ENCODE measurements at places on chromosomes 16 and 17.

DNA sequence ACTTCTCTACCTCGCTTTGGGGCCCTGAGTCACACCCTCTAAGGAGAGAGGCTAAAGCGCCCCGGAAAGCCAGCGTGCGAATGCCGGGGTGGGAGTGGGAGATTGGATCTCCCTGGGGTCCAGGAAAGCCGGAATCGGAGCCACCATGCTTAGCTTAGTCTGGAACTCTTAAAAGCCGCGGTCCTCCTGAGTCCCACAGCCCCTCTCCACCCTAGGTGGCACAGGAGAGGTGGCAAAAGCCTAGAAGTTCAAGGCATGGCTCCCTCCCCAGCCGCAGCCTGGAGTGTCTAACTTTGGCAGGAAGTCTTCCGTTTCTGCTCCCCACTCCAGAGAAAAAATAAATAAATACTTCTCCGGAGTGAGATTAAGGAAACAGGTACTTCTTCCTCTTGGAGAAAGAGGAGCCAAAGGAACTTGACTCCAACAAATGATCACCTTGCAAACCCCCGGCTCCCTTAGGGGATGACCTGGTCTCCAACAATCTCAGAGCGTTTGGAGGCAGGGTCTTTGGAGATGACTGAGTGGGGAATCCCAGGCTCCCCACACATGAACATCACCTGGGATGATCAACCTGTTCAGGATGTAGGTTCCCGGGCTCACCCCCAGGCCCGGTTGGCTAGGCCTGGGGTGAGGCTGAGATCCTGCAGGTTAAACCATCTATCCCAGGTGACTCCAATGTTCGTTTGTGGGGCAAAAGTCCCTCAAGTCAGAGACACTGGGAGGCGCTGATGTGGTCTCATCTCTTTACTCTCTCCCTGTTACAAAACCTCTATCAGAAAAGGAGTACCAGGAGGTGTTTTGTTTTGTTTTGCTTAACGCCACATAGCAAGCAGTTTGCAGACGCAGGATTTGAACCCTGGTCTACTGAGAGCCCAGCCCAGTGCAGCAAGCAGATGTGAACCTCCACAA, 2.9 kb downstream of the CIITA start:
- no peak for DNase-seq

GRCh38 chr17:7133424-7133823, 18.8 kb upstream of the ASGR2 start:
- DNase-seq, result peak; percentile 22

DNA sequence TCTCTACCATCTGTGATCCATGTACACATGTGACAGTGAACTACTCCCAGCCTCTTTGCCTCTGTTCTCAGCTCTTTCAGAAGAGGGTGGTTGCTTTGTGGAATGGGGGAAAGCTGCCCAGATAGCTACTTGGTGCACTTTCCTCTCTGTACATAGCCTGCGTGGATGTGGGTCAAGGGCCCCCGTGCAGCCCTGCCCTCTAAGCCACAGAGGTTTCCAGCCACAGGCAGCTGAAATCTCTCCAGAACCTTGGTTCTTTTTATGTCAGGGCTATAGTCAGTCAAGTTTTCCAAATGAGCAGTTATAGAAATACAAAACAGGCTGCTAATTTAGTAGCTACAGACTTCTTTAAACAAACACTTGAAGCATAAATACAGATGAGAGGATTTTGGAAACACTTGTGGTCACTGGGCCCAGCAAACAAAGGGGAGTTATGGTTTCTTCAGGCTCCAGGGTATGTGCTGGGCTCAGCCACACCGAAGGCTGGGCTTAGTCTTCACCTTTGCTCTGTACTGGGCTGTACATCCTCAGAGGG, 199.7 kb upstream of the ASIC2 start:
- DNase-seq, result no peak

- no peak for DNase-seq
Measured at GRCh38 chr17:17506893-17507464, 10.8 kb upstream of the RASD1 start.

DNA sequence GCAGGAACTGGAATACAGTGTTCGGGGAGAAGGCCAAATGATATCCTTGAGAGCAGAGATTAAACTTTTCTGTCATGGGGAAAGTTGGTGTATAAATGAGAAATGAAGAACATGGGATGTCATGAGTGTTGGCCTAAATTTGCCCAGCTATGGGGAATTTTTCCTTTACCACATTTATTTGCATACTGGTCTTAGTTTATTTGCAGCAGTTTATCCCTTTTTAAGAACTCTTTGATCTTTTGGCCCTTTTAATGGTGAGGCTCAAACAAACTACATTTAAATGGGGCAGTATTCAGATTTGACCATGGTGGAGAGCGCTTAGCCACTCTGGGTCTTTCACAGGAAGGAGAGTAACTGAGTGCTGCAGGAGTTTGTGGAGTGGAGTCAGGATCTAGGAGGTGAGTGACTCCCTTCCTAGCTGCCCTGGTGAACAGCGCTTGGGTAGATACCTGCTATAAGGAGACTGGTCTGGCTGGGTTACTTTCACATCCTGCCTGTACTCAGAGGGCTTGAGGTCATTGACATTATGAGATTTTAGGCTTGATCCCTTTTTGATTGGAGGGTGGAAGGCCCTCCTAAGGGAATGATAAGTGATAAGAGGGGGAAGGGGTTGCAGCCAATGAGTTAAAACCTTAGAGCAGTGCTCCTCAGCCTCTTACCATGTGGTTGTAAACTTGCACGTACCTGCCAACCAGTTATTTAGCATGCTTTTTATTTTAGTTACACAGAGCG, 10.7 kb downstream of the PYCARD start:
- no peak for DNase-seq

GRCh38 chr16:72202014-72202413, 30.1 kb upstream of the PMFBP1 start:
- DNase-seq, result no peak

DNA sequence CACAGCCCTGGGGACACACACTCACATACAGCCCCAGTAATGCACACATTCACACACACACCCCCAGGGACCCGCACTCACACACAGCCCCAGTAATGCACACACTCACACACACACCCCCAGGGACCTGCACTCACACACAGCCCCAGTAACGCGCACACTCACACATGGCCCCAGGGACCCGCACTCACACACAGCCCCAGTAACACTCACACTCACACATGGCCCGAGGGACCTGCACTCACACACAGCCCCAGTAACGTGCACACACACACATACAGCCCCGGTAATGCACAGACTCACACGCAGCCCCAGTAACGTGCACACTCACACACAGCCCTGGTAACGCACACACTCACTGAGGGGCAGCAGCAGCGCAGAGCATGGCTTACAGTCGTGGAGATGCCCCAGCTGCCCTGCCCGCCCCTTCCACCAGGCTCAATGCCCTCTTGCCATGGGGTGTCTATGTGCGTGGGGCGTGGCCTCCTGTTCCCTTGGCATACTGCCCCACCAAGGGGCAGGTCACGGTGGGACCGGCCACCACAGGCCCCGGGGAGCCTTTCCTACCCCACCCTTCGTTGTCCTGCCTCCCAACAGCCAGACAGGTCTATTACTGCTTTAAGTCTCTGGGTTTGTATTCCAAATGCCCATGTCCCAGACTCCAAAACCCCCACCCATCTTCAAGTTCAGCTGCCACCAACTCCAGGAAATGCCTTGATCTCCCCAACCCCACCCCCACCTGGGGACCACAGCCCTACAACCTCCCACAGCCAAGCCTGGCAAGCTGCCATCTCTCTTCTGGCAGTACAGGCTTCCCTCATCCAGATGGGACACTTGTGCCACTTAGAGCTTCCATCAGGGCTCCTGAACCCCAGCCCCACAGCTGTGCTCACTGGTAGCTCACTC, 2.7 kb downstream of the CCDC102A start:
- DNase-seq, result no peak

GRCh38 chr16:70276392-70276791, 12.9 kb downstream of the AARS1 start:
- no peak for DNase-seq

GRCh38 chr16:31382485-31383161, 10.5 kb upstream of the ITGAD start:
- DNase-seq, result peak; percentile 35

DNA sequence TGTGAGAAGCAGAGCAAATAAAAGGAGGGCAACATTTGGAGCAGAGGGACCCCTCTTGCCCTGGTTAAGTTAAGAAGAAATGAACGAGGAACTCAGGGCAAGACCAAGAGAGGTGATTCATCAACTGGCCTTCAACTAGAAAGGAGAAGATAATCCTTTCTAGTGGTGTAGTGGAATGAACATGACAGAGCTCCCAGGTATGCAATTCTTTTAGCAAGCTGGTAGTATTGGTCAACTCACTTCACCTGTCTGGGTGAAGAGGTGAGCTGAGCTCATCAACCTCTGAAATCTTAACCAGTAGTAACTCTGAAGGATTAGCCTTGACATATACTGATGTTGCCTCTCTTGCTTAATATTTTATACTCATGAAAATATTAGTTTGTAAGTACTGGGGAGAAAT, 1024.7 kb upstream of the GOT2 start:
- DNase-seq, result no peak

DNA sequence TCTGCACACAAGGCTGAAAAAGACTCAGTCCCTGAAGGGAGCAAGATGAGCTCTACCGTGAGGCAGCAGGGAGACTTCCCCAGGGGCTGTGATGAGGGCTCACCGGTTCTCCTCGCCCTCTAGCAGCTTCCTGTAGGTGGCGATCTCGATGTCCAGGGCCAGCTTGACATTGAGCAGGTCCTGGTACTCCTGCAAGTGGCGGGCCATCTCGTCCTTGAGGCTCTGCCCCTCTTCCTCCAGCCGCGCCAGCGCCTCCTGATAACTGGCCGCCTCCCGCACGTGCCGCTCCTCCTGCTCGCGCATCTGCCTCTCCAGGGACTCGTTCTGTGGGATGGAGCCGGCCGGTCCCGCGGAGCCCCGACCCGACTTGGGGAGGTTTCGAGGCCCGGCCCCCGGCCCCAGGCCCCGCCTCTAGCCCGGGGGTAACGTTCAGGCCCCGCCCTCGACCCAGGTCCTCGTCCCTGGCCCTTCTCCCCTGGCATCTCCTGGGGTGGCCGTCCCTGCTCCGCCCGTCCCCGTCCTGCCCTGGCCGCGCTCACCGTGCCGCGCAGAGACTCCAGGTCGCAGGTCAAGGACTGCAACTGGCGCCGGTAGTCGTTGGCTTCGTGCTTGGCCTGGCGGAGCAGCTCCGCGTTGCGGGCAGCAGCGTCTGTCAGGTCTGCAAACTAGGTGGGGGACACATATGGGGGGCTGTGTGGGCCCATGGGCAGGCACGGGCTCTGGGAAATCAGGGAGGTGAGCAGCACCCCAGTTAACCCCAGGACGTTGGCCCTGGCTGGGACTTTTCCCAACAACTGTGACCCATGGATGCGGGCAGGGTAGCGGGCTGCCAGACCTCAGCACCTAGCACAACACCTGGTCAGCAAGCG, 3.9 kb downstream of the GFAP start:
- DNase-seq, result peak; percentile 26

DNA sequence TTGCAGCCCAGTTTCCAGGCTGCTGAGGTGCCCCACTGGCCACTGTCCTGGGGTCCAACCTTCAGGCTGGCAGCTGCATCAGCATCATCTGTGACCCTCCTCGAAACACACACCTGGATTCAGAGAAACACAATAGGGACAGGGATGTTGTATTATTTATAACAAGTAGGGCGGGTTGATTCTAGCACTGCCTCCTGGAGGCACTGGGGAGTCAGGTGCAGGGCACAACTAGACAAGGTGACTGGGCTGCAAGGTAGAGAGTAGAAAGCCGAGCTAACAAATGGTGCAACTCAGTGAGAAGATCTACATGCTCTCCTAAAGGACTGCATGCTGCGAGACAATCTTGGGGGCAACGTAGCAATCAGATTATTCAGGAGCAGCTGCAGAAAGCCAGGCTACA, 317.3 kb downstream of the SLC39A11 start:
- no peak for DNase-seq

All from activated CD4-positive, alpha-beta T cell treated with anti-CD3 and anti-CD28 coated beads for 24 hours (primary cell).